T-helper 2 cell treated with Interferon-gamma antibody and Interleukin-4, amounts not matched to agents 5 μg/mL and 100 μg/mL, for 36 hours (primary cell): ENCODE measurements at places on chromosomes 16 and 17.
A peak's percentile ranks its signal among the peaks of the same experiment; 100 is the strongest.

DNA sequence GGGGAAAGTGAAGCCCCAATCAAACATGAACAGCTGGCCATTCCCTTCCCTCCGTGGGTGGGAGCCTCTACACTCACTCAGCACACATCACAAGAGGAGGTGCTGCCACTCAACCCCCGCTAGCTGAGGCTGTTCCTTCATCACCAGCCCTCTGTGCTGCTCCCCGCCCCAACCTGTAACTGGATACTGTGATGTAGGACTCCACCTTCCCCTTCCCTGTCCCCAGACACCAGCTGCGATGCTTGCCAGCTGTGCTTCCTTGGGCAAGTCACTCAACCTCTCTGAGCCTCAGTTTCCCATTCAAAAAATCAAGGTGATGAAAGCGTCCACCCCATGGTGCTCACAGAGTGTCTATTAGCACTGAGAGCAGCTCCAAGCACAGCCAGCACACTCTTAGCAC, 273.2 kb downstream of the MRTFB start:
- H3K4me3 ChIP-seq, result no peak overlapping the region
- H3K4me1 ChIP-seq, result no peaks in the 10 kb centered on the region
- no peaks in the 10 kb centered on the region for H3K36me3 ChIP-seq
- no peak overlapping the region for H3K27ac ChIP-seq
- peaks cover 6% of the 10 kb centered on the region for H3K27me3 ChIP-seq

DNA sequence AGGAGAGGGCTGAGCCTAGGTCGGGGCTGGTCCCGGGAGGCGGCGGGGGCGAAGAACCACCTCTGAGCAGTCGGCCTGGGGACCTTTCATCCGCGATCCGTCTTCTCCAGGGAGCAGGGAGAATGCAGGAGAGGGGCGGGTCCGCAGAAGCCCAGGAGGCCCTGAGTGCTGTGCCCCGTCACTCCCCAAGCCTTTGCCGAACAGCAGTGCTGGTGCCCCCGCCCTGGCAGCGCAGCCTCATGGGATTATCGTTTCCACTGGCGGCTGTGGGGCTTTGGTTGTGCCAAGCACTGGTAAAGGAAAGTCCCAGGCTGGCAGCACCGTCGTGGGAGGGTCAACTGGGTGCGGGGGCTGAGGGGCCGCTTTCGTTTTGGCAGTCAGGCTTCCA, 631 bp downstream of the TBL3 start:
- H3K36me3 ChIP-seq, result peaks cover 7% of the 10 kb centered on the region
- peaks cover 14% of the 10 kb centered on the region for H3K4me1 ChIP-seq
- peak overlapping the region; percentile 97 for H3K4me3 ChIP-seq
- no peaks in the 10 kb centered on the region for H3K27me3 ChIP-seq
- DNase-seq, result no peak

DNA sequence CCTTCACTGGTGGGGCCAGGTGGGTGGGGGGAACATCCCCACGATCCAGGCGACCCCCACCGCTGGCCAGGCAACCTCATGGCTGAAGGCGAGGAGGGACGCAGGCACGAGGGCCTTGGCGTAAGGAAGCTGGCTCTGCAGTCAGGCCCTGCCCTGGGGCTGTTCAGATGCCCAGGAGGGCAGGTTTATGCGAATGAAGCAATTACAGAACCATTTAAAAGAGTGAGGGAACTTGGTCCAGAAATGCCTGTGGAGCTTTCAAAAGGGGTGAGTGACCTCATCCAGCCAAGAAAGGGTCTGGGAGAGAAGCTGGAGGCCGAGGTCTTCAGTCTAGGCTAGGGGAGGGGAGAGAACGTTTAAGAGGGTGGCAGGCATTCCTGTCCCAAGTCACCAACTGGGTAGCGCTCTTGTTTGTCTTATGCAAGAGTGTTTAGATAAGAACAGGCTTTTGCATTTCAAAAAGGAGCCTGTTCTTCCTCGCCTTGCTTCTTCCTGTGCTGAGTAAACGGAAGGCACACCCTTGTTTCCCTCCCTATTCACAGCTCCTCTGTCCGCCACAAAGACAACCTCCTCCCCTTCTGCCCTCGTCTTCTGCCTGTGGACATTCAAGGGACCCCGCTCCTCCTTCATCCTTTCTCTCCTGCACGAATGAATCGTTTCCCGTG, 183.5 kb upstream of the SDK2 start:
- H3K4me1 ChIP-seq, result peaks cover 3% of the 10 kb centered on the region
- H3K36me3 ChIP-seq, result no peaks in the 10 kb centered on the region
- peak overlapping the region; percentile 1 for H3K4me3 ChIP-seq
- H3K27me3 ChIP-seq, result peaks cover 8% of the 10 kb centered on the region
- no peak for DNase-seq
- H3K27ac ChIP-seq, result peak overlapping the region; percentile 73

DNA sequence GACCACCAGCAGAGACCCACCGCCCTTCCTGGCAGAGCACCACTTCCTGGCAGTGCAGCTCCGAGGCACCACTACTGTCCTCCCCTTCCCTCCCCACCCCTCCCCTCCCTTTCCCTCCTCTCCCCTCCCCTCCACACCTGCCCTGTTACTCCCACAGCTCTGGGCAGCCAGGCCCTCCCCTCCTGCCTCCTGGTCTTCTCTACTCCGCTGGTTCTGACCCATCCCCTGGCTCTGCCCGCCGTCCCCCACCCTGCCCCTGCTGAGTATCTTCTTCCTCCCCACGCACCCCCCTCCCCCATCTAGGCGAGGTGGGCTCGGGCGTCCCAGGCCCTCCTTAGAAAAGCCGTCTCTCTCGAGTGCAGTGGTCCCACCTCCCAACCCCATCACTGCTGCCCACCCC, 77.7 kb downstream of the AMFR start:
- H3K27me3 ChIP-seq, result peaks cover 2% of the 10 kb centered on the region
- H3K4me1 ChIP-seq, result no peaks in the 10 kb centered on the region
- H3K27ac ChIP-seq, result no peak overlapping the region

- H3K36me3 ChIP-seq, result peaks cover 11% of the 10 kb centered on the region
- no peak overlapping the region for H3K4me3 ChIP-seq
- peaks cover 20% of the 10 kb centered on the region for H3K27me3 ChIP-seq
- no peak overlapping the region for H3K27ac ChIP-seq
- DNase-seq, result no peak
- peaks cover 13% of the 10 kb centered on the region for H3K4me1 ChIP-seq
These were observed 21.0 kb upstream of the ITGAX start for GRCh38 chr16:31333686-31334649.

- no peak overlapping the region for H3K4me3 ChIP-seq
- no peak overlapping the region for H3K27ac ChIP-seq
- DNase-seq, result no peak
- H3K4me1 ChIP-seq, result peaks cover 2% of the 10 kb centered on the region
- peaks cover 2% of the 10 kb centered on the region for H3K36me3 ChIP-seq
- H3K27me3 ChIP-seq, result peaks cover 64% of the 10 kb centered on the region
These were observed 9.4 kb downstream of the BAHCC1 start for GRCh38 chr17:81404558-81405165.

DNA sequence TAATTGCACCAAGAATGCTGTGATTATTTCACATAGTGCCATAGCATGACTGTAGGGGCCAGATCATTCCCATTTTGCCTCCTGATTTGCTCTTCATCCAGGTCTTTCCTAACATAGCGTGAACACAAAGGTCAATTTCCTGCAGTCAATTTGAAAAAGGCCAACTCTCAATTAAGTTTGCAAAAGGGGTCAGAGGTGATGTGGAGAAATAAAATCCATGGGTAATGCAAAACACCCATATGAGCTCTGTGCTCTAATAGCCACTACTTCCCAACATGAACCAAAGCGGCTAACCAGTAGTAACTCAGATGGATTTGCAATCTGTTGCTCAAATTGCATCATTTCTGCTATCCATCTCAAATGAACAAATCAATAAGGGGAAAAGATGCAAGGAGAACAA, 275.5 kb upstream of the SOX9 start:
- H3K27me3 ChIP-seq, result no peaks in the 10 kb centered on the region
- no peak for DNase-seq
- H3K27ac ChIP-seq, result no peak overlapping the region
- H3K36me3 ChIP-seq, result no peaks in the 10 kb centered on the region
- H3K4me1 ChIP-seq, result no peaks in the 10 kb centered on the region
- no peak overlapping the region for H3K4me3 ChIP-seq

- H3K36me3 ChIP-seq, result peaks cover 51% of the 10 kb centered on the region
- no peaks in the 10 kb centered on the region for H3K27me3 ChIP-seq
- H3K4me3 ChIP-seq, result no peak overlapping the region
- H3K4me1 ChIP-seq, result no peaks in the 10 kb centered on the region
These were observed 19.9 kb downstream of the ZNHIT3 start for GRCh38 chr17:36506249-36506826.

DNA sequence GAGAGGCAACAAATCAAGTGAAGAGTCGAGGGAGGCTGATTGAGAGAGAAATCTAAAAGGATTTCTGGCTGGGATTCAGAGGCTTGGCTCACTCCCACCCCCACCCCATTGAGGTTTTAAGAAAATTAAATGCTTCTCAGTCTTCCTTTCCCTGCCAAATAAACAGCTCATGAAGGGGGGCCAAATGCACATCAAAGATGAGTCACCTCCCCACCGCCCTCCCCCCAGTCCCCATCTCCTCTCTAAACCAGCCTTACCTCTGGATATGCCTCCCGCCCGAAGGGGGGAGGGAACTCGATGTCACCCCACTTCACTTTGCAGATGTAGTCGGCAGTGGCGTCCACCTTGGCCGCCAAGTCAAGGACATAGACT, 11.6 kb downstream of the ACLY start:
- no peaks in the 10 kb centered on the region for H3K27me3 ChIP-seq
- no peak overlapping the region for H3K4me3 ChIP-seq
- peaks cover 54% of the 10 kb centered on the region for H3K36me3 ChIP-seq
- H3K27ac ChIP-seq, result no peak overlapping the region
- no peak for DNase-seq
- H3K4me1 ChIP-seq, result no peaks in the 10 kb centered on the region

- no peak overlapping the region for H3K4me3 ChIP-seq
- no peak for DNase-seq
- H3K27ac ChIP-seq, result no peak overlapping the region
- H3K27me3 ChIP-seq, result no peaks in the 10 kb centered on the region
These were observed 210.7 kb downstream of the STX8 start for GRCh38 chr17:9364837-9365430.

DNA sequence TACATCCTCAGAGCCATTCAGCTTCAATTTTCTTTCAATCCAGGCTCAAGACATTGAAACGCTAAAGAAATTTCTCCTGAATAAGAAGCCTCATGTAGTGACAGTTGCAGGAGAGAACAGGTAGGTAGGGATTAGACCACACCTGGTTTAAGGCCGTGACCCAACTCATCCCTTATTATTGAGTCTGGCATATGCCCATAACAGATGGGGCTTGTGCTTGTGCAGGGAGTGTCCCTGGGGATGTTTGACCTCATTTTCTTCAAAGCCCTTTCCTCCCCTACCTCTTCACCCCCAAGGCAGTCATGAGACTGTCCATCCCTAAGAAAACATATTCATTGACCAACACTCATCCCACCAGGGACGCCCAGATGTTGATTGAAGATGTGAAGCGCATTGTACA, 24.3 kb downstream of the SUPT6H start:
- no peaks in the 10 kb centered on the region for H3K4me1 ChIP-seq
- H3K36me3 ChIP-seq, result peaks cover 80% of the 10 kb centered on the region
- H3K27me3 ChIP-seq, result no peaks in the 10 kb centered on the region
- H3K27ac ChIP-seq, result no peak overlapping the region
- no peak for DNase-seq

- H3K27ac ChIP-seq, result no peak overlapping the region
- H3K4me3 ChIP-seq, result no peak overlapping the region
- no peaks in the 10 kb centered on the region for H3K27me3 ChIP-seq
- H3K36me3 ChIP-seq, result no peaks in the 10 kb centered on the region
- no peaks in the 10 kb centered on the region for H3K4me1 ChIP-seq
These were observed 480.2 kb upstream of the ERCC4 start for GRCh38 chr16:13439766-13440165.
